ENCODE measurements at places on chromosomes 5 and 9.

DNA sequence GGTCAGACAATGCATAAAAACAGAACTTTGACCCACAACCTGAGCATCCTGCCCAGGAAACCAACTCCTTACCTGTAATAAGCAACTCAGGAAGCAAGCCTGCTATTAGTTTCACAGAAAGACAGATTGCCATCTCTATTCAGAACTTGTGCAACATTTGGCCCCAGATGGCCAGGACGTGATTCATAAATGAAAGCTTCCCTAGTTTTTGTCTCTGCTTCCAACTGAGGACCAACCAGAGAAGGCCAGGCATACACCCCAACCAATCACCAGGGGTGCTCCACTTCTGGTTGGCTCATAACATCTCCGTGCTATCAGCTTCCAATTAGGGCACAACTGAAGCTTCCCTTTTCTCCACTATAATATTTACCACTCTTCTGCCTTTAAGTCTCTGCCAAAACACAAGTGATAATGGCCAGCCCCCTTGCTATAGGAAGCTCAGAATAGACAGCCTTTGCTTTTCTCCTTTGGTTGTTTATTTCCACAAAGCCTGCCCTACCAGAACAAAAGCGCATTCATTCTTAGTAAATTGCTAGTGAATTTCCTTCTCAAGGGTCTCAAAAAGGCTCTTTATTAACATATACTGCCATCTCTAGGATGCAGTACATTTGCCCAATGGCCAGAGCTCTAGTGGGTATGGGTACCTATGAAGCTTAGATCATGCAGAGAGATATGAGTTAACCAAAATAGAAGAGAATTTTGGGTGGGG is 289.7 kb upstream of the DAP start:
- no peak for DNase-seq

GRCh38 chr5:129921204-129921603 is 16.9 kb downstream of the CHSY3 start:
- no peak for DNase-seq

- DNase-seq: peak; percentile 48
These were observed 6.5 kb upstream of the C9 start for GRCh38 chr5:39370555-39371366.

- no peak for DNase-seq
These were observed 28.3 kb upstream of the GAS1 start for GRCh38 chr9:86975606-86976005.

DNA sequence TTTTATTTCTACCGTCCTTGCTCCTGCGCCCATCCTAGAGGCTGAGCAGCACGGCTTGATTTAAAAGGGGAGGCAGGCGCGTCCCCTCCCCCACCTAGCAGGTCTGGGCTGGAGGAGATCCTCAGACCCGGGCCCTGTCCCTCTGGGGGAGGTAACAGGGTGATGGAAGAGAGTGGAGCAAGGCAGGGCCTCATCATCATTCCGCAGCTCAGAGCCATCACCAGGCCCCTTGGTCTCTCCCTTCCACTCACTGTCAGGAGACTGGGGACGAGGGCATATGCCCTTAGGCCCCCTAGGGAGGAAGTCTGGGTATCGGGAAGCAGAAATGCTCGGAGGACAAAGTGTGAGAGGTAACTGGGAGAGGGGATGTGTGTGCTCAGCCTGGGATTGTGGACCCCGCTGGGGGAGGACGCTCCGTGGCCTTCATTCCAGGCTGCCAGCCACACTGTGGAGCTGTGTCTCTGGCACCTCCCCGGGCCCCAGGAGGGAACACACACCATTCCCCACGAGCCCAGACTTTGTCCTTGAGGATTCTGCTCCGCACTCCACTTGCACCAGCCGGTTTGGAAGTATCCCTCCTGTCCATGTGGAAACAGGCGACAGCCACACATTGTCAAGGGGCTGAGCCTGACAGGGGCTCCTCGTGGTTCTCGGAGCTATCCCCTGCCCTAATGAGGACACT is 761 bp downstream of the REEP2 start:
- no peak for DNase-seq

- no peak for DNase-seq
These were observed 68.2 kb downstream of the TLE1 start for GRCh38 chr9:81621118-81621517.

DNA sequence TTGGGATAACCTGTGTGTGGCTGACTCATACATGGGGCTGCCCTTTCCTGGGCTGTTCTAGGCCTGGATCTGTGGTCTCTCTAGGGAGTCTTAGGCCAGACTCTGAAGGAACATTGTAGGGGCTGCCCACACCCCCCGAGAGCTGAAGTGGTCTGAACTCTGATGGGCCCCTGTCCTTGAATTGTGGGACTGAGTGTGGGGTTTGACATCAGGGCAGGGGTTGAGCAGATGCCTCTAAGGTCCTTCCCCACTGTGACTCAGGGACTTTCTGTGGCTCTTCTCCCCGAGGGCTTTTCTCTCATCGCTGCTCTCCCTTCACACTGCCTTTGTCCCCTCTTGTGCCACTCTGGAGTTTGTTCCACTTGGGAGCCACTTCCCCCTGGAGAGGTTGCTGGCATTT is 215.0 kb downstream of the MELK start:
- no peak for DNase-seq

- DNase-seq: peak; percentile 8
These were observed 104.6 kb upstream of the RETREG1 start for GRCh38 chr5:16721151-16722096.
